ENCODE measurements at places on chromosomes 6 and 20.

DNA sequence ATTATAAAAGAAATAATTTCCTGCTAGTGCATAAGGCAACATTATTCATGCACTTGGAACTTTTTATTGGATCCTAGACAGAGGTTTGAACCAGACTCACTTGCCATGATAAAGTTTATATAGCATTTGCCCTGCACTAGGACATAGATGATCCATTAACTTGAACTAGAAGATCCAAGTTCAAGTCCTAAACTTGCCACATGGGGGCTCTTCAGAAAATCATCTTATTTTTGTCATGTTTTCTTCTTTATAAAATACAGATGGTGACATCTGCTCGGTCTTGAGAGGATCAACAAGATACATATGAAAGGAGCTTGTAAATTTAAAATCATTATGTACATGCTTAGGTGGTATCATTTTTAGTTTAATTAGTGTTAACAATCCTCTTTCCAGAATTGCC lies 94.5 kb downstream of the SIM1 start:
- DNase-seq = no peak

GRCh38 chr20:6636209-6637159 lies 131.0 kb upstream of the BMP2 start:
- DNase-seq = no peak

- DNase-seq = no peak
These were observed 216.2 kb upstream of the SOX4 start for GRCh38 chr6:21377356-21377755.

GRCh38 chr6:72238900-72239299 lies 352.6 kb downstream of the RIMS1 start:
- no peak for DNase-seq

DNA sequence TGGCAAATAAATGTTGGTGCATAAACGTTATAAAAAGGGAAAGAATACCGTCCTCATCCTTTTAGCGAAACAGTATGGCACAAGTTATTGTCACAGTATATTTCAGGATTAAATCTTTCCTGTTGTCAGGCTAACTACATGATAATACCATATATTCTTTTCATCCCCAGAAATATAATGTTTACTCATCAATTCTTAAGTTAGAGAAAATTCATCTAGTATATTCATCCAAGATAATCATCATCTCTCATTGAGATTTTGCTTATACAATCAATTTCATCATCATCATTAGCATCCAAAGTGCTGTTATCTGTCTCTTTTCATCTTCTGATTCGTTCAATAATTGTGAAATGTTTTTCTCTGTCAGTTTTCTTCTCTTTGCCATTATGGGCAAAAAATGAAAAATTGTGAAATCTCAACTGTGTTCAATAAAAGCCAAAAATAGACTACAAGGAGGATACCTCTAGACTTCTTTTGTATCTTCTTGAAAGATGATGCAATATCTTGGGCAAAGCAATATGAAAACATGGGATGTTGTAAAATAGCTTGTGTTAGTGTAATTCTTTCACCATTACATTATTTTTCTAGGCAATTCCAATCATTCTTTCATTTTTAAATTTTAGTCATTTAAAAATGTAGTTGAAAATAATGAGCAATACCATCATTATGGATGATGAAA lies 2.6 kb downstream of the SPACA1 start:
- DNase-seq = no peak

- DNase-seq = peak; percentile 26
These were observed 11.2 kb downstream of the GNAS-AS1 start for GRCh38 chr20:58839474-58839874.

- DNase-seq = no peak
These were observed 94.9 kb downstream of the CEBPB start for GRCh38 chr20:50285376-50286173.

All from stimulated activated naive CD4-positive, alpha-beta T cell (primary cell).